ENCODE measurements at places on chromosomes 3 and 15.

- DNase-seq = no peak
These were observed 97.7 kb upstream of the CHRNA7 start for GRCh38 chr15:31932576-31932975.

DNA sequence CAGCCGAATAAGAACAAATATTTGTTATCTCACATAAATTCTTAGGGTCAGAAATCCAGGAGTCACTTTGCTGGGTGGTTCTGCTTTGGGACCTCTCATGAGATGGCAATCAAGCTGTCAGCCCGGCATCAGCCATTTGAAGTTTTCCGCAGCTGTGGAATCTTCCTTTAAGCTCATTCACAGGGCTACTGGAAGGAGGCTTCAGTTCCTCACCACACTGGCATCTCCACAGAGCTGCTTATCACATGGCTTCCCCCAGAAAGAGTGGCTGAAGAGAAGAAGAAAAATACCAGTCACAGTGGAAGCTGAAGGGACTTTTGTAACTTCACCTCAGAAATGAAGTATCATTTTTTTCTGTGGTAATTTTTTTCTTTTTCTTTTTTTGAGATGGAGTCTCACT, 267.7 kb downstream of the CHL1 start:
- no peak for DNase-seq

GRCh38 chr3:25027650-25028049, 400.4 kb upstream of the RARB start:
- DNase-seq = no peak

GRCh38 chr3:122825460-122825859, 30.6 kb downstream of the SLC49A4 start:
- no peak for DNase-seq

DNA sequence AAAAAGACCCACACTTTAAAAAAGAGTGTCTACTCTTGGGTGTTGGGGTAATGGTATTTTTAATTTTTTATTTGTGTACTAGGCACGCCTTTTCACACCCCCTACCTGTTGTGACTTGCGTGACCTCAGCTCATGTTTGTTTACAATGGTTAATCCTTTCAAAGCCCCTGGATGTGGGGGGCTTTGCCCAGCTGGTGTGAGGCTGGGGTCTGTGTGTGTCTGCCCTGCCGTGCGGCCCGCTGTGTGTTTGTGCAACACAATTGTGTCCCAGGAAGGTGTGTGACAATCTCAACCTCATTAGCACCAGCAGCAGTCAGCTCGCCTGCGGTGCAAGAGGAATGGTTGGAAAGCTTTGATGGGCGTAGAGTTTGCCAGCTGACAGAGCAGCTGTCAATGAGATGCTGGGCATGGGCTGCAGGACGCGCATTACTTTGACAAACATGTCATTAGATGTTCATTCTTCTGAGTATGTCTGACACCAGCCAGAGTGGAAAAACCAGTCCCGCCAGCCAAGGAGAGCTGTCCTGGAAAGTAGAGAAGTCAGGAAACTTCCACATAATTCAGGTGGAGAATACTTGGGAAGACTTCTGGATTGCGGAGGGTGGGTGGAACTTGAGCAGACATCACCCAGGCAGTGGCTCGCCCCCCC, 9.6 kb downstream of the LRRK1 start:
- no peak for DNase-seq

DNA sequence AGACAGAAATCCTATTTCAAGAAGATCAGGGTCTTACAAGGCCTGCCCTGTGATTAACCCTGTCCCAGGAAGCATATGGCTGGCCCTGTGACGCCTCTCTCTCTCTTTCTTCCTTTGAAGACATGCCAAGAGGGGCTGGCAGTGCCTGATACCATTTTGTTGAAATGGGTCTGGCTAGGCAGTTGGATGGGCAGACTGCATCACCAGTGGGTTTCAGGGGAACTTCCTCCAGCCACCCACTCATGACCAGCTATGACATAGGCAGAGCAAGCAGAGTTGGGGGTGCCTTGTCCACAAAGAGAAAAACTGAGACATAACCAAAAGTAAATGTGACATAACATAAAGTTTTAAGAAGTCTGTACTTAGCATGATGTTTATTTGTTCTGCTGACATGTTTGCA, 31.4 kb upstream of the MANF start:
- DNase-seq = no peak

- no peak for DNase-seq
These were observed 132.2 kb downstream of the GREM1 start for GRCh38 chr15:32849769-32850668.

DNA sequence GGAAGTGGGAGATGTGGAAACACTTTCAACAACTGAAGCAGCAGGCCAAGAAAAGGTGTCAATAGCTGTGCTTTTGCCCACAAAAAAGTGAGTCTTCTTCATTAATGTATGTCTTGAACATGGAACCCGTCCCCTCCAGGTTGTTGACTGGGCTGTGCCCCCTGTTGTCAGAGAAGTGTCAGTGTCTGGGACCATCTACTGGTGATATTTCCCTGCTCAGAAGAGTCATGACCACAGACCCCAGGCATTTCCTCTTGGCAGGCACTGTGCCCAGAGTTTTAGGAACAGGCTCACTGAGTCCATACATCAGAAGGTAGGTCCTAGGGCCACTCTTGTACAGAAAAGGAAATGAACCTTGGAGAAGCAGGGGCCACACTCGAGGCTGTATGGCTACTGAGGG, 54.8 kb upstream of the LARS2 start:
- no peak for DNase-seq

DNA sequence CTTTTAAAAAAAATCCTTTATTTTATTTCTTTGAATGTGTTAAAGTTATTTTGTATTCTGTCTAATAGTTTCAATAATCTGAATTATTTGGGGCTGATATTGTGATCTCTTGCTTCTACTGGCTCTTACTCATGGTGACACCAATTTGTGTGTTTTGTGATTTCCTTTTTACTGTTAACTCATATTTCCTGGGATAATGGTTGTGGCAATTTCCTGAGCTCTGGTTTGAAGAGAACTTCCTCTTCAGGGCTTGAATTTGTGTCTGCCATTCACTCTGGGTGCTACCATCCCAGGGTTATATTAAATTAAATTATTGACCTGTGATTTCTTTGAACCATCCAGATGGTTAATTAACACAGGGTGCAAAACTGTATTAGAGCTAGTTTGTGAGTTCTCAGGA, 60.4 kb upstream of the RNF7 start:
- no peak for DNase-seq

DNA sequence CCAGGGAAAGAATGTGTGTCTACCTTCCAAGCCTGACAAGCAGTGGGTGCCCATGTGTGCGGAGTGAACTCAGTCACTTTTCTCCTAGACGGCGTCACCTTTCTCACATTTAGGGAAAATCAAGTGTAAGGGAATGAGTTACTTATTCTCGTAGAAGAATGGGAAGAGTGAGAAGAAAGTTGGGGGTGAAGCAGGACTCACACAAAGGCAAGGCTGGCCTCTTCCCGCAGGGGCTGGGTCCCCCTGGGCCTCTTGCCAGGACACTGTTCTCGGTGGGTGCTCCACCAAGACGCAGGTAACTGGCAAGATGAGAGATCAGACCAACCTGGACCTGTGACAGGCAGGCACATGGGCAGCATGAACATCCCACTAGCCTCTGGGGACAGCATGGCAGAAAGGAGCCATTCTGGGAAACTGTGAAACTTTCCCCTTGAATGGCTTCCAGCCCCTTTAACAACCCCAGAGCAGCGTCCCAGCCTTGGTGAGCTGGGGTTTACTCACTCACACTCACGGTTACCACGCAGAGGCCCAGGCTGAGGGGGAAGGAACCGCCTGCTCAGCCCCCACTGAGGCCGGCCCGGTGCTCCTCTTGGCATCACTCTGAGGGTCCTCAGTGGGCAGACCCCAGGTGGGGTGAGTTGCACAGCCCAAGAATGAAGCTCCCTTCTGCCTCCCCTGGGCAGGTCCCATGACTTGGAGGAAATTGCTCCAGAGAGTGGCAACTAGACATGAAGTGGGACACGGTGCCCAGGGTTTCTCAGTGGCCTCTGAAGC, 15.0 kb upstream of the SRP14 start:
- no peak for DNase-seq

DNA sequence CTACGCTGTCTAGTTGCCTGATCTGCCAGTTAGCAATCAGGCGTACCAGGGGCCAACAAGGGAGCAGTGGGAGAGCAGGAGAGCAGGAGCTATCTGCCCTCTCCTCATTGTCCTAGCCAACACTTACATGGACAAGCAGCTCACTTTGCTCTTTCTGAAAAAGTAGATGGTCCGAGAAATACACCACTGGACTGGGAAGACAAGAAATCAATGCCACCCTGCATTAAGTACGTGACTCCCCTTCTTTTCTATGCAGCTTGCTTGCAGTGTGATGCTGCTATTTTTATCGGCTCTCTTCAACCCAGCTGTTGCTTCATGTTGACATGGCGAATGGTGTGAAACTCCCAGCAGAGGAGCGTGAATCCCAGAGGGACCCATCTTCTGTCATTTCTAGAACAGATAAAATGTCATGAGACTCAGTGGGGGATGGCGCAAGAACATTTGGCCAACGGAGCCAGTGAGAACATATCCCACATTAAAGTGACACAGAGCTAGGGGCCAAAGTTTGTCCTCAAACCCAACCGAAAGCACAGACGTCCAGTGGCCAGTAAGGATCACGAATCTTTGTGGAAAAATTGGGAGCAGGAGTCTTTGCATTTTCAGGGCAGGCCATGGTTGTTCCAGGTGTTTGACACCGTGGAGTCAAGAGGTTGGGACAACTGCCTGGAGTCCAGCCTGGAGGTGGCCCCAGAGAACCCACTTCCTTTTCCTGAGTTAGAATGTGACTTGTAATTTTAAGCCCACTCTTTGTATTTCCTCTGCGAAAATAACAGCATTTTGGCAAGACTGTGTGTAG, 53.7 kb upstream of the MEF2A start:
- no peak for DNase-seq

DNA sequence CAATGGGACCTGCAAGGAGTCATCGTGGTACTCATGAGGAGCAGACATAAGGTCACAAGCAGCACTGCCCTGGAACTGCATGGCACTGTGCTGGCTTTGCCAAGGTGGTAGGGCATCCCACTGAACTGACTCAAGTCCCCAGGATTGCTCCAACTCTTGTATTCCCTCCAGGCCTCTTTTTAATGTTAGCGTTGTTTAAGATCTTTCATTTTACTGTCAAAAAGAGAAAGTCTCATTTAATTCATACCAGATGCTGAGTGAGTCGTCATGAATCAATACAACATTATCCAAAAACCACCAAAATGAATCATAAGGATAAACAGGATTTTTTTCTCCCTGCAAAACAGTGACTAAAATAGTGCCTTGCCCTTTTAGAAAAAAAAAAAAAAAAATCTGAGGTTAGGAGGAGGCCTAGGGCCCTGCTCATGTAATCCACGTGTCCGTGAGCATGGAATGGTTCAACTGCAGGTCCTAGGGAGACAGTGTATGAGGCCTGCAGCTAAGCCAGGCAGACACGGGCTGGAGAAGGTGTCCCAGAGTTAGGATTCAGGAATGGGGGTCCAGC, 36.7 kb upstream of the BLM start:
- DNase-seq = no peak

All from CD4-positive, alpha-beta T cell treated with Interleukin-21 for 1 hour (primary cell).